ENCODE measurements at places on chromosomes 5 and 9.

DNA sequence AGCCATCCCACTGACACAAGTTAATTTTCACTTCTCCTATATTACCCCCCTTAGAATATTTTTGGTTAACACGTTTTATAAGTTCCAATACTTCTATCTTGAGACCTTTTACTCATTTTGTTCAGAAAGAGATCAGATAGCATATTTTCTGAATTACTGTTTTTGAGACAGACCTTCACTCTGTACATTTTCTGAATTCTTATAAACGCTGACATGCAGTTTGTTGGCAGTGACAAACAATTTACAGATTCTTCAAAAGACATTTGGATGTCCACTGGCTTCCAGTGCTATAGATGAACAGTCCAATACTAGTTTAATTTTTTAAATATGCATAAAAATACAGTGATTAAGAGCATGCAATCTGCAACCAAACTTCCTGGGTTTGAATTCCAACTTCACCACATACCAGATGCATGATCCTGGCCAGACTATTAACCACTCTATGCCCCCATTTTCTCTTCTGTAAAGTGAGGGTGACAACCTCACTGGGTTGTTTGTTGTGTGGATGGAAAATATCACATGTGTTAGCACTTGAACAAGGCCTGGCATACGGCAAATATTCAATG, 142.1 kb downstream of the AGTPBP1 start:
- no peak for DNase-seq

DNA sequence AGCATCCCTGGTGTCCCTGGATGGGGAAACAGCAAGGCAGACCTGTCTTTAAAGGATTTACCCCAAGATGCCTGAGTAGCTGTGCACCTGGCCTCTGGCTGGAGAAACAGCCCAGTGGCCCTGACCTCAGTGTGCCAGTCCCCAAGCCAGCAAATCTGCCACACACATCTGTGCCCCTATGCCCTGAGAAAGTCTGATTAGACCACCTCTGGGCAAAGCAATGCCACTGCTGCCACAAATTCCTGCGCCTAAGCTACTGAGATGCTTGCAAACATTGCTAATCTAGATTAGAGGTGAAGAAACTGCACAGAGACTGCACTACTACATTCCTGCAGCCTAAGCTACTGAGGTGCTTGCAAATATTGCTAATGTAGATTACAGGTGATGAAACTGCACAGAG, 269.6 kb downstream of the CEMIP2 start:
- DNase-seq = no peak

DNA sequence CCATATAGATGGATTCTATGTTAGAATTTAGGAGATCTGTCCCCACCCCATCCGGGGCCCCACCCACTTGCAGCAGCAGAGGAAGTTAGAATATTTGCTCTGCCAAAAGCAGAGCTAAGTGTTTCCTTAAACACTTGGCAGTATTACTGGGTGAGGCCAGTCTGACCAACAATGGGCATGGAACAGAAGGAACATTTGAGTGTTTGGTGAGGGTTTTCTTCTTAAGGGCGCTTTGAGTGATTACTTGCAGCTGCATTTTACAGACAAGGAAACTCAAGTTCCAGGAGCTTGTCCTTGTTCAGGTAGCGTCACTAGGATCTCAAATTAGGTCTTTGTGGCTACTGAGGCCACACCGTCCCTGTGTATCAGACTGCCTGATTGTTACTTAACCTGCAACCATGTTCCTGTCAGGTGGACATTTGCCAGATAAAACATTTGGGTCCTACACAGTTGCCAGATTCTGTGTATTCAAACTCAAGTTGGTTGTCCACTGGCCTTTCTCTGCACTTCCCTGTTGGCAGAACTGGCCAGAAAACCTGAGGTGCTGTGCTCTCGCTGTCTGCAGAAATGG, 59.3 kb downstream of the SLC46A2 start:
- no peak for DNase-seq

- DNase-seq = peak; percentile 54
These were observed 436.7 kb downstream of the ZSWIM6 start for GRCh38 chr5:61768692-61769281.

GRCh38 chr5:5688194-5688924, 265.9 kb downstream of the ICE1 start:
- DNase-seq = no peak

GRCh38 chr9:20805766-20806165, 121.7 kb downstream of the FOCAD start:
- no peak for DNase-seq

GRCh38 chr5:132647473-132647872, 10.5 kb upstream of the IL13 start:
- no peak for DNase-seq

DNA sequence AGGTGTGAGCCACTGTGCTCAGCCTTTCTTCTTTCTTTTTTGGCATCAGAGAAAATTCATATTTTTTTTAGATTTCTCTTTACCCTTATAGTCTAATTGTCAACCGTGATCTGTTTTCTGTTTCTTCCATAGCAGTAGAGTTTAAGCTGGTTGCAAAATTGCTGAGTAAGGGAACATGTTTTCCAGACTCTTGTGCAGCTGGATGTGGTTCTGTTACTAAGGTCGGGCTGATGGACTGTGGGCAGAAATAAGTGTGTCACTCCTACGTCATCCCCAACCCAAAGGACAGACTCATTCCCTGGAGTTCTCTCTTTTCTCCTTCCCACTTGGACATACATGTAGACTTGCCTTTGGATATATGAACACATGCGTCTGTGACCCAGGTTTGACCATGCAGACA, 64.1 kb upstream of the GOLM1 start:
- DNase-seq = no peak

DNA sequence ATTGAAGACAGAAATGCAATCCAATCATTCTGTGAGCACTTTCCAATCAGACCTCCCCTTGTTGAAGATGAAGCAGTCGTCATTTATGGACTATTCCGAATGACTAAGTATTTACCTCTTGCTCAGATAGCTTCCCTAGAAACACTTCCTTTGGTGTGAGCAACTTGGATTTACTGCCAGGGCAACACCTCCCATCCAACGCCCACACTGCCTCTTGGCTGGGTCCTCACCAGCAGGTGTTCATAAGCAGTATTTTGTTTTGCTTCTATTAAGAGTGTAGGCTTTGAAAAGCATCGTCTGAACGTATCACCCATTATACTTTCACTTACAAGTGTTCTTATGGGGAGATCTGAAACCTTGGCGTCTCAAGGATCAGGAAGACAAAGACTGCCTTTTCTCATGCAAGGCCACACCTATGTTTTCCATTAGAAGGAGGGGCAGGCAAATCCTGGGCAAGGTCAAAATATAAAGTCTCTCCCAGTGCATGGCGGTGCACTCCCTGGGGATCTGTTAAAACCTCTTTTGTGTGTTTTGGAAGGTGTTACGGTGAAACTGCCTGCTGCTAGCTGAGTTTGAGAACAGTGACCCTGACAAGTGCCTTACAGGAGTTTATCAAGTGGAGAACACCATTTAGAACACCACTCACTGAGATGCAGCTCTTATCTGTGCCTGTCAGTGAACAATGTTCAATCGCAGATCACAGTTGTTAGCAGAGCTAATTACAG, 10.6 kb upstream of the MARCHF3 start:
- DNase-seq = no peak

DNA sequence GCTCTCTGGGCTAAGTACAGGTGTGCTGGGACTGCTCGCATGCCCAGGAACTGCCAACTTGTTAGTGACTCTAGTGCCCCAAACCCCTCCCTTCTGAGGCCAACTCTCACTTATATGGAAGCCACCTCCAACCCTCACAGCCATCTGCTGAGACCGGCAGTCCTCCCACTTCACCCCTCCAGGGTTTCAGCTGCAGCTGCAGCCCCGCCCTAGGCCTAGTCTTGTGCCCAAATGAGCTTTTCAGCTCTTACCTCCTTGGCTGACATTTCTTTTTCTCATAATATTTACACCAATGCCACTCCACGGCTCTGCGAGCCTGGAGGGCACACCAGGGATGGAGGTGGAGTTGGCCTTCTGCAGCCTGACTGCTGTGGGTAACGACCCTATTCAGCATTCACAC, 166.6 kb downstream of the ROR2 start:
- DNase-seq = no peak

DNA sequence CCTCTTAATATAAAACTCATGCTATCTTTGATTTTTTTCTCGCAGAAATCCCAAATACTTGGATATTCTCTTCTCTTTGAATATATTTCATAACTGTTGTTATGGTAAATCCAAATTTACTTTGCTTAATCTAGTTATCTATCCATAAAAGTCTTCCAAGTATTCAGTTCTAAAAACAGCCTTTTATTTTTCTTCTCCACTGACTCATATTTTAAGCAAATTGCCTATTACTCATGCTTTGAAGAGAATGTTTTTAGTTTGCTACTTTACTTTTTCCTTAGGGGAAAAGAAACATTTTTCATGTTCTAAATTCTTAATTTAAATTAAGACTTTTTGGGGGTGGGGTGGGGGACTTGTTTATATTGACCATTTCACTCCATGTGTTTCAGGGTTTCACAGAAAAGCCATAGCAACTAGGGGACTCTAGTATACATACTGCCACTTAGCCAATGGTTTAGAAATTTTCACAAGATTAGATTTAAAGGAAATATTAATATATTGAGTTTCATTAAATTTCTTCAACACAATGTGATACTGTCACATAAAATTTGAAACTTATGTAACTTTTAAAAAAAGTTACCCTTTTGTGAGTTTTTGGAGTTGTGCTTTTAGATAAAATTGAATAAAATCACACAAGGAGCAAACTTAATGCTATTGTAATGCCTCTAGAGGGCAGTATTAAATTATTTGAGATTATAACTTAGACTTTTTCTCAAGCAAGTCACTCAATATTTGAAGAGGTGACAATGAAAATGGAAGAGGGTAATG, 545.8 kb upstream of the ARRDC3 start:
- peak; percentile 31 for DNase-seq

GRCh38 chr5:138536215-138536614, 6.8 kb downstream of the ETF1 start:
- DNase-seq = no peak

- DNase-seq = peak; percentile 40
These were observed 13.7 kb downstream of the TRIO start for GRCh38 chr5:14156650-14157492.

- DNase-seq = no peak
These were observed 165.9 kb downstream of the SH3GL2 start for GRCh38 chr9:17744786-17745185.

DNA sequence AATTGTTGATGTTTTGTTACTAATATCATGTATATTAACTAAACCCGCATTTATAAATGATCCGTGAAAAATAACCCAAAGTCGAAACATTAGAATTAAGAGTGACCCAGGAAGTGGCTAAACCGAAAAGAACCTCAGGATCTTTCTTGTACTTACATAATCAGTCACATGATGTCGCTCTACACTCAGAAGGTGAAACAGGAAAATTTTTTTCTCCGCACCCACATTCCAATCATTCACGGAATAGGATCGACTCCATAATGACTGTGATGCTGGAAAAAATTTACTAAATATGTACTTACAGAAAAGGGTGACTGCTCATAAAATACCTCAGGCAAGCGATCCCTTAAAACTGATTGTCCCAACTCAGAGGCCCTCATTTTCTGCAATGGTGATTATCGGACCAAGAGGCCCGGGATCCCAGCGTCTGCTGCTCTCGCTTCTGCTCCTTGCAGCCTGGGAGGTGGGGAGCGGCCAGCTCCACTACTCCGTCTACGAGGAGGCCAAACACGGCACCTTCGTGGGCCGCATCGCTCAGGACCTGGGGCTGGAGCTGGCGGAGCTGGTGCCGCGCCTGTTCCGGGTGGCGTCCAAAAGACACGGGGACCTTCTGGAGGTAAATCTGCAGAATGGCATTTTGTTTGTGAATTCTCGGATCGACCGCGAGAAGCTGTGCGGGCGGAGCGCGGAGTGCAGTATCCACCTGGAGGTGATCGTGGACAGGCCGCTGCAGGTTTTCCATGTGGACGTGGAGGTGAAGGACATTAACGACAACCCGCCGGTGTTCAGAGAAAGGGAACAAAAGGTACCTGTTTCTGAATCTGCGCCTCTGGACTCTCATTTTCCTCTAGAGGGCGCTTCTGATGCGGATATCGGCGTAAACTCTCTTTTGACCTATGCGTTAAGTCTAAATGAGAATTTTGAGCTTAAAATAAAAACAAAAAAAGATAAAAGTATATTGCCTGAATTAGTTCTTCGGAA, at the start of gene PCDHA12:
Gene PCDHA12 (plus strand): TSS at position 224 of the 981 bp plus-strand sequence. CDS start 165 bp downstream, at position 389.
- DNase-seq = no peak

- no peak for DNase-seq
These were observed 5.6 kb downstream of the ZNF462 start for GRCh38 chr9:106868565-106868964.

GRCh38 chr5:170235876-170236864, 3.4 kb downstream of the C5orf58 start:
- DNase-seq = no peak

GRCh38 chr5:116482394-116482793, 92.2 kb downstream of the SEMA6A start:
- DNase-seq = no peak

GRCh38 chr9:128892221-128892921, 10.4 kb downstream of the LRRC8A start:
- DNase-seq = no peak

GRCh38 chr5:144276034-144276822, 105.6 kb downstream of the KCTD16 start:
- no peak for DNase-seq

GRCh38 chr5:142109331-142110045, 909 bp downstream of the NDFIP1 start:
- peak; percentile 45 for DNase-seq

DNA sequence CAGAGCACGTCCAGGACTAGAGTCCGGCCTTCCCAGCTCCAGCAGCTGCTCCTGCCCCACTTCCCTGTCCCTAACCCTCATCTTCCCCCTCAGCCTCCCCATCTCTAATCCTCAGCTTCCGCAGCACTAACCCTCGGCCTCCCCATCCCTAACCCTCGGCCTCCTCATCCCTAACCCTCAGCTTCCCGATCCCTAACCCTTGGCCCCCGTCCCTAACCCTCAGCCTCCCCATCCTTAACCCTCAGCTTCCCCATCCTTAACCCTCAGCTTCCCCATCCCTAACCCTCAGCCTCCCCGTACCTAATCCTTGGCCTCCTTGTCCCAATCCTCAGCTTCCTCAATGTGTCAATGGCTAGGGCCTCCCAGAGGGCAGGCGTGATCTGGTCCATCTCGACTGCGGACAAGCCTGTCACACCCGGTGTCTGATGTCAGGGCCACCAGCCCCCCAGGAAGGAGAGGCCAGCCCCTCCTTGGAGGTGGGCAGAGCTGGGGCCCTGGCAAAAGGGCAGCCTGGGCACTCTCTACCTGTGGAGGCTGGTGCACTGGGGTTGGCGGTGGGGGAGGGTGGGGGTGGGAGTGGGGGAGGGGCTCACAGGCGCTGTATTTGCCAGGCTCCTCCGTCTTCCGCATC, 1.4 kb downstream of the OBP2B start:
- DNase-seq = no peak

DNA sequence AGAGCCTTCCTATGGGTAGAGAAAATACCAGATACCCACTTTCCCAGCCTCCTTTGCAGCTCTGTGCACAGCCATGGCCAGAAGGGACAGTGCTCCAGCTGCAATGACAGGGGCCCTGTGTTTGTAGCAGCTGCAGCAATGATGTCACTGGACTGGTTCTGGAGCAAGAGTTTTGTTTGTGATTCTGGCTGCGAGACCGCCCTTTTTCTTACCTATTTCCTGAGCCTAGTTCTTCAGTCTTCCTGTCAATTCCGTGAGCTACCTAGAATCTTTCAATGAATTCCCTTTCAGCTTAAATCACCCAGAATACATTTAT, 10.0 kb upstream of the BOD1 start:
- no peak for DNase-seq
